ENCODE measurements at places on chromosomes 2 and 18.

- no peak for DNase-seq
Measured at GRCh38 chr2:33441235-33441810, 35.1 kb upstream of the RASGRP3 start.

GRCh38 chr2:173872714-173873113 lies 92.5 kb downstream of the SP3 start:
- DNase-seq: no peak

DNA sequence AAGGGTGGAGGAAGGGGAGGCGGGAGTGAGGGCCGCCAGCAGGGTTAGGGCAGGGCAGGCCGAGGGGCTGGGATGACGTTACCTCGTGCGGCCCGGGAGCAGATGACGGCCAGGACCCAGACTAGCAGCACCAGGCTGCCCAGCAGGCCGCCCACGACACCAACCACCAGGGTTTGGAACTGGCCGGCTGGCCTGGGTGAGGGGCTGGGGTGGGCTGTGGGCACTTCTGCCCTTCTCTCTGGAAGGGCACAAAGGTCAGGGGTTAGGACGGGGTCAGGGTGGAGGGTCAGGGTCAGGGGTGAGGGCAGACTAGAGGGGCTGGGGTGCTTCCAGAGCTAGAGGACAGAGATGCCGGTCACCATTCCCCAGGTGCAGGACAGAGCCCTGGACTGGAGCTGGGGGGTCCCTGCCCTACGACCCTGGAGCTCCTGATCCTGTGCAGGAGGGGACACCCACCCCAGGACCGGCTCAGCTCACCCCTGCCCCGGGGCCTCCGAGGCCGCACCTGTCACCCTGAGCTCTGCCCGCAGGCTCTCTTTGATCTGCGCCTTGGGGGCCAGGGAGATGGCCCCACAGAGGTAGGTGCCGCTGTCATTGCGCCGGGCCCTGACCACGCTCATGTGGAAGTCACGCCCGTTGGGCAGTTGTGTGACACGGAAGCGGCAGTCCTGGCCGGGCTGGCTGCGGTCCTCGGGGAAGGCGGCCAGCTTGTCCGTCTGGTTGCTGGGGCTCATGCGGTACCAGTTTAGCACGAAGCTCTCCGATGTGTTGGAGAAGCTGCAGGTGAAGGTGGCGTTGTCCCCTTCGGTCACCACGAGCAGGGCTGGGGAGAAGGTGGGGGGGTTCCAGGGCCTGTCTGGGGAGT lies 6.3 kb downstream of the PDCD1 start:
- DNase-seq: no peak

DNA sequence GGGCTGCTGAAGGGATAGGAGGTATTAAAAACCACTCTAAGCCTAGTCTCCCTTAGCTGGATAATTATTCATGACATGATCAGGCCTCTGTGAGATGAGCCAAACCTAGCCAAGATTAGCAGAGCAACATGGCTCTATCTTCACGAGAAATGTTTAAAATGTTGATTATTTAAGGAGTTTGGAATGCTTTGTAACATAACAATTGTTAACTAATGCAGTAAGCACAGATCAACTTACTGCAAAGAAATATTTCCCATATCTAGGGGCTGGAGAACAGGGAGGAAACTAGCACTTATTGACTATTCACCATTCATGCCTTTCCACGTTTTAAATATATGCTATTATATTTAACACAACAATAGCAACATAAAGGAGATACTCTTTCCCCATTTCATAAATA lies 833.7 kb upstream of the CHAC2 start:
- no peak for DNase-seq

DNA sequence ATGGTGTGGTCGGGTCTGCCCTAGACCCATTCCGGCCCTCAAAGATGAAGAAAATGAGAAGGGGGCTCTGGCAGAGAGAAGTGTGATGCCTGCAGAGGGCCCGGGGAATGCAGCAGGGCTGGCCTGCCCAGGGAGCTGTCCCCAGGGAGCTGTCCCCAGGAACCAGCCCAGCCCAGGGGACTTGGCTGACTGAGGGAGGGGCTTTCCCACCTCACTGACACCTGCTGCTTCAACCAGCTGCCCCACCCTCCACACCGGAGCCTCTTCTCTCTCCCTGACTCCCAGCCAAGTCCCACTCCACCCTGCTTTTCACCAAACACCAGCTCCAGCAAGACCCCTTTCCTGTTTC lies 111.2 kb downstream of the STPG4 start:
- no peak for DNase-seq

- no peak for DNase-seq
Measured at GRCh38 chr2:219252570-219252899, 508 bp upstream of the TUBA4B start.

GRCh38 chr2:206289391-206289790 lies 14.9 kb downstream of the ZDBF2 start:
- no peak for DNase-seq

DNA sequence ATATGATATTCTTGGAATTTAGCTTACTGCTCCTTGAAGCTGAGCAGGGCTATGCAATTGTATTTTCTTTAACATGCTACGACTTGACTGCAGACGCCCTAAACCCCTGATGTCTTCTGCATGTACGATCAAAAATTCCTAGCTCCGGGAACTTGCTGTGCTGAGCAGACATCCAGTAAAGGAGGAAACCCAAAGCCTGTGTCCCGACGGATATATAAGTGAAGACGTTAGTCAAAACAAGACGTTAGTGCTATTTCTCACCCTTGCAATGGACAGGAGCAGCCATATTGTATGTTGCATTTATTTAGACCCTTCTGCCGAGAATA lies 51.5 kb downstream of the SETBP1 start:
- DNase-seq: no peak

GRCh38 chr2:221051162-221051561 lies 520.9 kb downstream of the EPHA4 start:
- DNase-seq: no peak

DNA sequence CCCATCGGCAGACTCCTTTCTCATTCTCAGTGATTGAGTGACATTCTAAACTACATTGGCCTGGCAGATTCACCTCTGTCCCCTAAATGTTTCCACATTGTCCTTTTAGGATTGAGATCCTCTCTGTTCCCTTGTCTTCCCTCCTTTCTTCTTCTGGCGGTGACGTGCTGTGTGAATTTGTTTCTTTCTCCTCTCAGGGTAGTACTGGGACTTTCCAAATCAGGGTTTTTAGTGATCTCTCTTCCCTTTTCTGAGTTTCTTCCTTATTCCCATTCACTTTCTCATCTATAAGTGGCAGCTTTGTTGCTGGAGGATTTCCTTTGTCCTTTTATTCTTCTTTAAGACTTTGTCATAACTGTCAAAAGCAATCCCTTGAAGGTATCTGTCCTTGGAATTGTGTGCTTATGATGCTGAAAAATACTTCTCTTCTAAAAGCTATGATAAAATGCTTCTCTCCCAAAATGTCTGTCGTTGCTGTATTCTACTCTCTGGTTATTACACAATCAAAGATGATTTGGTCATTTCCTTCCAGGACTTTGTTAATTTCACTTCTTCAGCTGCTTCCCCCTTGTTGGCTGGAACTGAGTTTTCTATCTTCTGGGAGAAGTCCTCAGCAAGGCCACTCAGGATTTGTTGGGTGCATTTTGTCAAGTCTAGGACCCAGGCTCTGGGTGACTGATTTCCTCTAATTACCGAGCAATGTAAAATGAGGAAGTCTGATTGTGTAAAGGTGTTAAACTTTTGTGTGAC lies 4.9 kb upstream of the IL1B start:
- DNase-seq: no peak

- DNase-seq: no peak
Measured at GRCh38 chr2:49042488-49042887, 111.8 kb downstream of the FSHR start.
